ENCODE measurements at places on chromosomes 12 and 14.

GRCh38 chr12:12542964-12543363 is 19.7 kb downstream of the DUSP16 start:
- no peak for DNase-seq

DNA sequence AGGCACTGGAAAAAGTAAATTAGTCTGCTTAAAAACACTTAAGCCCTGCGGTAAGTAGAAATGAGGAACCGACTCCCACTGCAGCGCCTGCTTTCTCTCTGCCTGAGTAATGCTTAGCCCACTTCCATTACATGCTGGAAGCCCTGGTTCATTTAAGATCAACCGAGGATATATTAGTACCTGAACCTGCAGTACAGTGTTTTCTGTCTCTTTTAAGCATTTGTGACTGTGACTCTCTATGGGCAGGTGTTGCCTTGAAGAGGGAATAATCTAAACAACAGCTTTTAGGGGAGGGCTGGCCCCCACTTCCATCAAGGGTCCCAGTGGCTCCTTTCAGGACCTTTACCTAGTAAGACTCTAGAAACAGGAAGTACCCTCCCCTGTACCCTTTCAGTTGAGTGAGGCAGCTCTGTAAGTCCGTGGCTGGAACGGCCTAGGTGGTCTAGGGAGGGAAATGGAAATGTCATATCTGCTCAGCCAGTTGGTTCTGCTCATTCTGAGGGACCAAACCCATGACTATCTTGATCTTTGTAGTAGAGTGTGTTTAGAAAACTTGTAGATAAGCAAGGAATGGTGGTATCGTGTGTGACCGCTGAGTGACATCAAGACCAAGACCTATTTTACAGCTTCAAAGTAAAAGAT is 56.2 kb downstream of the FNTB start:
- DNase-seq: no peak

GRCh38 chr12:21305661-21306060 is 29.1 kb downstream of the SLCO1A2 start:
- no peak for DNase-seq

GRCh38 chr14:99246536-99247097 is 25.4 kb downstream of the BCL11B start:
- DNase-seq: no peak

DNA sequence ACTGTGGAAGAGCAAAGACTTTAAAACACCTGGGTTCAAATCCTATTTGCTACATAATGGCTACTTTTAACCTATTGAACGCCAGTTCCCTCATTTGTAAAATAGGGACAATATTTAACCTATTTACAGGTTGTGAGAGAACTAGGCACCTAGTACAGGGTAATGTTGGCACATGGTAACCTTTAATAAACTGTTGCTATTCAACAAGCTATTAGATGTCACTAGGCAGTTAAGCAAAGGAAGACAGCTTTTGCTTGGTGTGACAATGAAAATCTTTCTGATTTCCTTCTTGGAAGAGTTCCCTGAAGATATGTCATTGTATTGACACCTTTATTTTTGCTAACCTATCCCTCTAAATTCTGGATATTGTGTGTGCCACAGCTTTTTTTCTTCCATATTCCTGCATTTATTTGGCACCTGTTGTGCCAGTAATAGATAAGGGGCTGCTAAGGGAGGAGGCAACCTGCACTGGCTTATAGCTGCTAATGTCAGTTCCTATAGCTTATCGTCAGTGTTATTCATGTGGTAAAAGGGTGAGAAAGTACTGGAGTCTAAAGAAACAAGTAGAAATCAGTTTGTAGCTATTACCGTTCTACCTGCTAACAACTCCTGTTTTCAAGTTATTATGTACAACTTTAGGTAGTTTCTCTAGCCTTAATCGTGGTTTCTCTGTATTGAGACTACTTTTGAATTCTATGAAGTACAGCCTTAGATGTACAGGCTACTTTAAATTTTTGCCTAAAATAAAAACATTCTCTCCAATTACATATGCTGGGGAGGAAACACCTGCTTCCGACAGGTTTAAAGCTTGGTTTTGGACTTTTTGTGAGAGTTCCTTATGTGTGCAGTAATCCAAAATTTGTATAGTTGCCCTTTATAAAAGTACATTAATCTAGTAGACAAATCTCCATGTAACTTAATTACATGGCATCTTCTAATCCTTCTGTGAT is 24.3 kb downstream of the HIF1A start:
- DNase-seq: no peak
